Cerebellum (tissue), 4 donors: ENCODE measurements at places on chromosomes 12 and 14. TPM values are rescaled to one million over a fixed set of nuclear protein-coding genes. Genes with fewer than 3 reads are reported as not detected.

ESR2 gene
- total RNA-seq = 3.7 TPM

IGFBP6 gene
- total RNA-seq = 5.5 TPM

TMEM260 gene
- total RNA-seq = 36.5 TPM

C12orf50 gene
- 0.36 TPM for total RNA-seq

CCDC198 gene
- total RNA-seq = 5.4 TPM

IL23A gene
- not detected for total RNA-seq

DTX1 gene
- total RNA-seq = 18.4 TPM

MYF6 gene
- 0.64 TPM for total RNA-seq

GNB3 gene
- total RNA-seq = 5.5 TPM

KRT81 gene
- not detected for total RNA-seq

TAS2R46 gene
- total RNA-seq = 13.9 TPM

NYNRIN gene
- total RNA-seq = 31.8 TPM

AKT1 gene
- total RNA-seq = 70.9 TPM

GZMB gene
- not detected for total RNA-seq

TRHDE gene
- 31.1 TPM for total RNA-seq

CLEC9A gene
- not detected for total RNA-seq

PIANP gene
- total RNA-seq = 1.7 TPM

OVCH1 gene
- total RNA-seq = 1.6 TPM

VASH1 gene
- 35.5 TPM for total RNA-seq

ACVRL1 gene
- total RNA-seq = 12.3 TPM

TSPAN31 gene
- 32.1 TPM for total RNA-seq

ANKS1B gene
- total RNA-seq = 331 TPM

SELPLG gene
- 1.2 TPM for total RNA-seq

TTC6 gene
- total RNA-seq = 2.4 TPM

GLIPR1L1 gene
- total RNA-seq = not detected

SMIM41 gene
- total RNA-seq = 0.18 TPM

TMPRSS12 gene
- not detected for total RNA-seq

TMCC3 gene
- 14.2 TPM for total RNA-seq

PRKAB1 gene
- 18.1 TPM for total RNA-seq

KRT8 gene
- total RNA-seq = 1.9 TPM

KICS2 gene
- 7.2 TPM for total RNA-seq

FSCB gene
- total RNA-seq = 0.18 TPM

NUAK1 gene
- total RNA-seq = 43.6 TPM

RPL10L gene
- total RNA-seq = not detected

SYCP3 gene
- 1.3 TPM for total RNA-seq

RD3L gene
- not detected for total RNA-seq
